Calu3 (cell line): ENCODE measurements at places on chromosomes 13 and 19. TPM values are rescaled to one million over a fixed set of nuclear protein-coding genes. Genes with fewer than 3 reads are reported as not detected.

SYCN gene
- not detected in 2 replicates for total RNA-seq

EPSTI1 gene
- total RNA-seq = 11.5 and 31.9 TPM in 2 replicates

TLE2 gene
- 8.5 and 9.3 TPM in 2 replicates for total RNA-seq

NPHS1 gene
- not detected in 2 replicates for total RNA-seq

COL4A1 gene
- 0.12 TPM in 1 of 2 replicates, not detected in the other for total RNA-seq

CCNA1 gene
- not detected in 2 replicates for total RNA-seq

DPF1 gene
- total RNA-seq = 1.0 and 1.5 TPM in 2 replicates

DNA sequence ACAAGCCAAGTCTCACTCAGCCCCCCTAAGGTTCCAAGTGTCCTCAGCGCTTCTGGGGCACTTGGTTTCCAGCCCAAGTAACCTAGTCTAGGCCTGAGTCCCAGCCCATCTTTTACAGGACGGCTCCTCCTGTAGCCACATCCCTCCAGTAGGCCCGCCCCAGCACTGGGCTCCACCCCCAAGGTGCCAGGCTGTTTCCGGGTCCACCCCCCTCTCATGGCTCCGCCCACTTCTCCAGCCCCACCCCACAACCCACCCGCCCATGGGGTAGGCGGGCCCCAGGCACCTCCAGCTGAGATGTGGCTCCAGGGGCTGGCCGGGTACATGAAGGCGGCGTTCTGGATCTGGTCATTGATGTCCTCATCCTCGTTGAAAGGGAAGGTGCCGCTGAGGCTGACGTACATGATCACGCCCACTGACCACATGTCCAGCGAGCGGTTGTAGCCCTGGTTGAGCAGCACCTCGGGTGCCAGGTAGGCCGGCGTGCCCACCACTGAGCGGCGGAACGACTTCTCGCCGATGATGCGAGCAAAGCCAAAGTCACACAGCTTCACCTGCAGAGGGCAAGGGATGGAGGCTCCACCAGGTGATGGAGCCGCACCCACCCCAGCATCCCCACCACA lies 17.2 kb upstream of the DACT3 start:
- no peaks in the 10 kb centered on the region for H3K27me3 ChIP-seq
- H3K4me3 ChIP-seq = no peak overlapping the region
- DNase-seq = peak; percentile 55
- H3K27ac ChIP-seq = no peak overlapping the region
- H3K36me3 ChIP-seq = peaks cover 77% of the 10 kb centered on the region

DNA sequence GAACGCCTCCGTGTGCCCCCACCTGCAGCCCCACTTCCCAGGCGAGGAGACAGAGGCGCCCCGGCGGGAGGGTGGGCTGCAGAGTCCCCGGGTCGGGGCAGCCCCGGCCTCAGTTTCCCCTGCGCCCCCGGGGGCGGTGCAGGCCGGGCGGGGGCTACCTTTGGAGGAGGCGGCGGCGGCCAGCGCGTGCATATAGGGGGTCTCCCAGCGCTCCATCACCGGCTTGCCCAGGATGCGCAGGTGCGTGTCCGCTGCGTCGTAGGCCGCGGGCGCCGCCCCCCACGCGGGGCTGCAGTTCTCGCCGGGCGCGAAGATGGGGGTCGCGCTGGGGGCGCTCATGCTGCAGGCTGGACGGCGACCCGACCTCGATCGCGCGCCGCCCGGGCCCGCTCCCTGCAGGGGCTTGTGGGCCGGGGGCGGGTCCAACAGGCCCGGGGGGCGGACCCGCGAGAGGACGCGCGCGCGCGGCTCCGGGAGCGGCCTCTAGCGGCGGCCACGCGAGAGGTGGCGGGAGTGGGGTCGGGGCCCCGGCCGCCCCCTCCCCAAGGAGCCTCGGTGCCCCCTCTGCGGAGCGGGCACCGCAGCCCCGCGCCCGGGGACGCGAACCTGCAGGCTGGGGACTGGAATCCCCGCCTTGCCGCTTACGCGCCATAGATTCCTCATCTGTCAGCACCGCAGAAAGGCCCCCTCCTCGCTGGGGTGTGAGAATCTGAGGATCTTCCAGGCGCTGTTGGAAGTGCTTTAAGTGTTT lies at the start of gene GAMT:
Gene GAMT, minus strand, starts transcription at position 405 of the 751 bp plus-strand sequence. Its CDS starts 66 bp downstream, at position 339.
- no peaks in the 10 kb centered on the region for H3K27me3 ChIP-seq
- peaks cover 19% of the 10 kb centered on the region for H3K36me3 ChIP-seq
- no peak within 1 kb of the TSS for H3K27ac ChIP-seq
- peaks cover 10% of the 10 kb centered on the region for H3K4me1 ChIP-seq
- peak within 1 kb of the TSS; percentile 32 for H3K4me3 ChIP-seq

GRCh38 chr13:46555722-46556417 lies 2.9 kb downstream of the LRCH1 start:
- no peaks in the 10 kb centered on the region for H3K4me1 ChIP-seq
- H3K27ac ChIP-seq = no peak overlapping the region
- DNase-seq = no peak
- no peak overlapping the region for H3K4me3 ChIP-seq

- H3K27ac ChIP-seq = no peak overlapping the region
- no peaks in the 10 kb centered on the region for H3K27me3 ChIP-seq
- no peaks in the 10 kb centered on the region for H3K4me1 ChIP-seq
- H3K4me3 ChIP-seq = no peak overlapping the region
- no peak for DNase-seq
- H3K36me3 ChIP-seq = no peaks in the 10 kb centered on the region
Measured at GRCh38 chr13:35787937-35788336, 311.4 kb upstream of the MAB21L1 start.

- H3K4me1 ChIP-seq = no peaks in the 10 kb centered on the region
- no peak overlapping the region for H3K27ac ChIP-seq
- peaks cover 34% of the 10 kb centered on the region for H3K27me3 ChIP-seq
- DNase-seq = no peak
- peaks cover 14% of the 10 kb centered on the region for H3K36me3 ChIP-seq
- H3K4me3 ChIP-seq = no peak overlapping the region
Measured at GRCh38 chr19:5800361-5801270, 4.3 kb upstream of the NRTN start.

GRCh38 chr19:35905178-35905727 lies 2.8 kb downstream of the TYROBP start:
- H3K27me3 ChIP-seq = peaks cover 32% of the 10 kb centered on the region
- no peak for DNase-seq
- peaks cover 10% of the 10 kb centered on the region for H3K36me3 ChIP-seq
- no peak overlapping the region for H3K4me3 ChIP-seq

DNA sequence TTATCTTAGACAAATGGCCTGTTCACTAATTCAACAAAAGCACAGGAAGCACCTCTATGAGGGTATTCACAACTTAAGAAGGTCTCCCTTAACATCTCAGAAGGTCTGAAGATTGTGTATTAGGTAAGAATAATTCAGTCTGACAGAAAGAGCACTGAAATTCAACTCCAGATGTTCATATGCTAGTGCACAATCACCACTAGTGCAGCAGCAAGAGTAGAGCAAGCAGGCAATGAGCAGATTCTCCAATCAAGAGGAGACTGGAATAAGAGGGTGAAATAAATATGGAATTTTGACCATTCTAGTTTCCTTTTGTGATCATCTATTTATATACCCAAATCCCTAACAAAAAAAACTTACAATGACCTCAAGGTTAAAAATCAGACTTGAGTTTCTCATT lies 52.0 kb downstream of the MPHOSPH8 start:
- H3K36me3 ChIP-seq = peaks cover 5% of the 10 kb centered on the region
- no peak for DNase-seq
- peaks cover 16% of the 10 kb centered on the region for H3K4me1 ChIP-seq
- H3K4me3 ChIP-seq = no peak overlapping the region
- H3K27me3 ChIP-seq = no peaks in the 10 kb centered on the region

- H3K27ac ChIP-seq = no peak overlapping the region
- H3K4me1 ChIP-seq = no peaks in the 10 kb centered on the region
- H3K27me3 ChIP-seq = no peaks in the 10 kb centered on the region
- H3K36me3 ChIP-seq = no peaks in the 10 kb centered on the region
- no peak for DNase-seq
- no peak overlapping the region for H3K4me3 ChIP-seq
Measured at GRCh38 chr13:90997951-90998350, 349.5 kb upstream of the MIR17HG start.

GRCh38 chr13:29339386-29340272 lies 255.9 kb downstream of the SLC7A1 start:
- no peaks in the 10 kb centered on the region for H3K27me3 ChIP-seq
- no peak for DNase-seq
- no peak overlapping the region for H3K4me3 ChIP-seq
- H3K36me3 ChIP-seq = no peaks in the 10 kb centered on the region
- no peaks in the 10 kb centered on the region for H3K4me1 ChIP-seq
- H3K27ac ChIP-seq = no peak overlapping the region

DNA sequence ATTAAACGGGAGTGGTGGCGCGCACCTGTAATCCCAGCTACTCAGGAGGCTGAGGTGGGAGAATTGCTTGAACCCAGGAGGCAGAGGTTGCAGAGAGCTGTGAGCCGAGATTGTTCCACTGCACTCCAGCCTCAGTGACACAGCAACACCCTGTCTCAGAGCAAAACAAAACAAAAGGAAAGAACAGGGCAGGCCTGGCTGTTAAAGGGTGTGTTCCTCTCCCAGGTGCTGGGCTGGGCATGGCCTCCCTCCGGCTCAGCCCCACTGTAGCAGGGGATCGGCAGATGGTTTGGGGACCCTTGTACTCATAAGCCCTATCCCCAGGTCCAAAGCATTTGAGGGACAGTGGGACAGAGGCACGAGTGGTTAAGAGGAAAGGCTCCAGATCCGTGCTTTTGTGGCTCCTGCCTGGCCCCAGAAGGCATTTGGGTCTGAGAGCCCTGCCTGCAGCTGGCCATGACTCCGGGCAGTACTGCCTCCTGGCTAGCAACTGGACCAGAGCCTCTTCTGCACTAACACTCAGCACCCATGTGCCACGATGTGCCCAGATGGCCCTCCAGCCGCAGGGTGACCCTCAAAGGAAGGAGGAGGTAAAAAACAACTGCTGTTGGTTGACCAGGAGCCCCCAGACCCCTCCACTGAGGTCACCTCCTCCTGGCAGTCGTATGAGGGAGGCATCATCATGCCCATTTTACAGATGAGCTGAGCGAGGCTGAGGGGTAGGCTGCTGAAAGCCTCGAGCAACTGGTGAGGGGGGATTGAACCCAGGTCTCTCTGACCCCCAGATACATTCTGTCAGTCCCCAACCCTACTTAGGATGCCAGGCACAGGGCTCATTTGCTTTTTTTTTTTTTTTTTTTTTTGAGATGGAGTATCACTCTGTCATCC lies 10.0 kb downstream of the RFX1 start:
- no peak for DNase-seq
- no peaks in the 10 kb centered on the region for H3K27me3 ChIP-seq

DNA sequence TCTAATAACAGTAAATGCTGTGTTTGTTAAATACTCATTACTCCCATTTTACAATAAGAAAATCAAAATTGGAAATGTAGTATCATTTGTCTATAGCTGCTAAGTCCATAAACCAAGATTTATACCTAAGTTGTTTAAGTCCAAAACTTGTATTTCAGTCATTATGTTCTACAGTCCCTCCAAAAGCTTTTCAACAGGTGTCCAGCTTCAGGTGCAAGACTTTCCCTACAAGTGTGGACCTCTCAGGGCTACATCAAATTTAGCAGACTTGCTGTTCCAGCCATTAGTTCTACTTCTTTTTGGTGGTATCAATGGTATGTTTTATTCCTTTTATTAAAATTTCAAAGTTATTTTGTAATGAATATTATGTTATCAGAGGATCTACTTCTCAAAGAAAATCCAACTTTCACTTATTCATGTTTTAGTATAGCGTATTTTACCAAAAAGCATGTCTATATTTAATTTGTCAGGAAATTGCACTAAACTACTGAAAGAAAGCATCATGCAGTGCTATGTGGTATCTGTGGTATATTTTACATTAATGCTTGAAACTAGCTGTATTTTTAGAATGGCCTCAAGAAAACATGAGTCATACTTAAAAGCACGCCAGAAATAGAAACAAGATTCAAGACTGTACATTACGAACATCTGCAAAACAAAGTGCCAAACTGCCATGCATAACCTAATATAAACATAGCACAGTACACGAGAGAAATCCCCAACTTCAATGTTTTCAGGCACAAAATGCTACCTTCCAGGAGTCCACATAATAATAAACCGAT lies 44.5 kb downstream of the VWA8 start:
- H3K4me1 ChIP-seq = peaks cover 14% of the 10 kb centered on the region
- H3K27me3 ChIP-seq = no peaks in the 10 kb centered on the region
- H3K36me3 ChIP-seq = no peaks in the 10 kb centered on the region
- H3K4me3 ChIP-seq = no peak overlapping the region
- H3K27ac ChIP-seq = no peak overlapping the region

GRCh38 chr13:37690361-37690760 lies 91.8 kb upstream of the POSTN start:
- no peak overlapping the region for H3K4me3 ChIP-seq
- DNase-seq = no peak
- H3K4me1 ChIP-seq = no peaks in the 10 kb centered on the region
- no peaks in the 10 kb centered on the region for H3K36me3 ChIP-seq

GRCh38 chr13:99862244-99862643 lies 109.3 kb downstream of the ZIC5 start:
- no peak overlapping the region for H3K4me3 ChIP-seq
- H3K4me1 ChIP-seq = no peaks in the 10 kb centered on the region
- no peak overlapping the region for H3K27ac ChIP-seq
- no peaks in the 10 kb centered on the region for H3K27me3 ChIP-seq

DNA sequence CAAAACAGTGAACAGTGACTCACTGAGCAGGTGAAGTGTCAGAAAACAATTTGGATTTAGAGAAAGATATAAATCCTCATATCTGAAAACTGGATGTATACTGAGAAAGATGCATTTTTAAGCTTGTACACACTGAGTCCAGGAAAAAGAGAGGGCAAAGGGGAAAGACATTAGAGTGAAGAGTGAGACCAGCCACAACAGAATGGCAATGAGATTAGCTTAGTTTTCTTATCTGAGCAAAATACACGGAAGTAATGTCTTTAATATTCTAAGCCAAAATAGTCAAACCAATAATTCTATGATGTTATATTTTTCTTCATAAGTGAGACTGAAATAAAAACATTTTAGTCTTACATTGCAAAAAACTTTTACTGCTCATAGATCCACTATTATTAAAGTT lies 236.0 kb downstream of the SLITRK5 start:
- no peak overlapping the region for H3K27ac ChIP-seq
- H3K36me3 ChIP-seq = no peaks in the 10 kb centered on the region
- H3K4me1 ChIP-seq = no peaks in the 10 kb centered on the region
- DNase-seq = no peak

DNA sequence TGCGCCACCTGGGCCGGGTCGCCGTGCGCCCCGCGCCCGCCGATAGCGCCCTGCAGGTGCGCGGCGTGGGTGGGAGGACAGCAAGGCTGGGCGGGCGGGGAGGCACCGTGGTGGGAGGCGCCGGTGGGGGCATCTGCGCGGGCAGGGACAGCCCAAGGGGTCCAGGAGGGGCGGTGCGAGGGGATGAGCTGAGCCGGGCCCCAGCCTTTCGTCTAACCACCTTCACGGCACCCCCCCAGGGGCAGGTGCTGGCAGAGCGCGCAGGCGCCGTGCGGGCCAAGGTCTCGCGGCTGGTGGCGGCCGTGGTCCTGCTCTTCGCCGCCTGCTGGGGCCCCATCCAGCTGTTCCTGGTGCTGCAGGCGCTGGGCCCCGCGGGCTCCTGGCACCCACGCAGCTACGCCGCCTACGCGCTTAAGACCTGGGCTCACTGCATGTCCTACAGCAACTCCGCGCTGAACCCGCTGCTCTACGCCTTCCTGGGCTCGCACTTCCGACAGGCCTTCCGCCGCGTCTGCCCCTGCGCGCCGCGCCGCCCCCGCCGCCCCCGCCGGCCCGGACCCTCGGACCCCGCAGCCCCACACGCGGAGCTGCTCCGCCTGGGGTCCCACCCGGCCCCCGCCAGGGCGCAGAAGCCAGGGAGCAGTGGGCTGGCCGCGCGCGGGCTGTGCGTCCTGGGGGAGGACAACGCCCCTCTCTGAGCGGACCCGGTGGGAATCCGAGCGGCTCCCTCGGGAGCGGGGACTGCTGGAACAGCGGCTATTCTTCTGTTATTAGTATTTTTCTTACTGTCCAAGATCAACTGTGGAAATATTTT lies 3.1 kb downstream of the KISS1R start:
- peaks cover 2% of the 10 kb centered on the region for H3K36me3 ChIP-seq
- H3K4me3 ChIP-seq = no peak overlapping the region
- no peaks in the 10 kb centered on the region for H3K4me1 ChIP-seq
